ENCODE measurements at places on chromosomes 5 and 9.
A peak's percentile ranks its signal among the peaks of the same experiment; 100 is the strongest.

DNA sequence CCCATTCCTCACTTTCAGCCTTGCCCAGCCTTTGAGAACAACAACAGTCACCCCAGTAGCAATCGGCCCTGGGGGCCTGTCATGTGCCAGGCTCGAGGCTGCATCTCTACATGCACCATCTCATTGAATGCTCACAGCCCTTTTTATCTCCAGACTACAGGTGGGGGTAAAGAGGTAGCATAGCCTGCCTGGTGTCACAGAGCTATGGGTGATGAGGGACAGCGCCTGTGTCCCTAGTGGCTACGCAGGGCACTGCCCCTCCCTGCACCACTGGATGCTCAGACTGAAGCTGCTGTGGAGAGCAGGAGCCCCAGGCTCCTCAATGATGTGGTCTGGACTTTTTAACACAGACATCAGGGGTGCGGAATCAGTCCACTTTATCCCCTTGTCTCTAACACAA is 2.8 kb downstream of the CAMK2A start:
- H3K27me3 ChIP-seq, result peaks cover 89% of the 10 kb centered on the region
- H3K36me3 ChIP-seq, result no peaks in the 10 kb centered on the region
- peak; percentile 79 for DNase-seq
- no peak overlapping the region for H3K4me3 ChIP-seq
- no peaks in the 10 kb centered on the region for H3K4me1 ChIP-seq

- H3K36me3 ChIP-seq, result no peaks in the 10 kb centered on the region
- no peak overlapping the region for H3K27ac ChIP-seq
- no peak for DNase-seq
Measured at GRCh38 chr9:89687188-89687587, 82.4 kb downstream of the GADD45G start.

DNA sequence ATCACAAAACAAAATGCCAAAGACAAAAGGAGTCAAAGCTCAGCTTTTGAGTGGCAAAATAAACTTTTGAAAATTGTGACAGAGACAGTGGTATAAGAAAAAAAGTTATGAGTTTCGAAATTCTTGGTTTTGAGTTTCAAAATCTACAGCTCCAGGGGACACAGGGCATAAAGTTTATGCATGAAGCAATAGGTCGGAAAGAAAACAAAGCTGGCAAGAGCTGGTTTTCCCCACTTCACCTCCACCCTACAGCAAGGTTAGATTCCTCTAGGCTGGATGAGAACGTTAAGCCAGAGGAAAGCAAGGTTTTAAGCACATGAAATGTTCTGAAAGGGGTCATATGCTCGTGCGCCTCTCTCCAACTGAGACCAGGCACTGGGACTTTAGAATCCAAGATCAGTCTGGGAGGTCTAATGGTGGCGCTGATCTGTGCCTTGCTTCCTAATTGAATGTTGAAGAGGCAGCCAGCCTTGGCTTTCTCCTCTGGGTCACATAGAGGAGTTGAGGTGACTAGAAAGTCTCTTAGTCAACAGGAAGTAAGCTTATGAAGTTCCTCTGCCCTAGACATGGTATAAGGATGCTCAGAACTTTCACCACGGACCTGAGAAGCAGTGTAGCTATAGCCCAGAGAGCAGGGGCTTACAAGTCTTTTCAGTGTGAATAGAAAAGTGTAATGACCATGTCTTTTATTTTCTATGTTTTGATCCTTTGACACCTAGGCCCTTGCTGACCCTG is 167.7 kb upstream of the DMAC1 start:
- peaks cover 5% of the 10 kb centered on the region for H3K36me3 ChIP-seq
- DNase-seq, result no peak
- no peaks in the 10 kb centered on the region for H3K27me3 ChIP-seq
- H3K4me3 ChIP-seq, result no peak overlapping the region
- no peaks in the 10 kb centered on the region for H3K4me1 ChIP-seq
- peak overlapping the region; percentile 70 for H3K27ac ChIP-seq

- H3K4me1 ChIP-seq, result peaks cover 9% of the 10 kb centered on the region
- H3K27me3 ChIP-seq, result no peaks in the 10 kb centered on the region
- no peak overlapping the region for H3K4me3 ChIP-seq
- no peak for DNase-seq
- H3K36me3 ChIP-seq, result no peaks in the 10 kb centered on the region
Measured at GRCh38 chr5:145774442-145774841, 60.7 kb downstream of the PRELID2 start.

DNA sequence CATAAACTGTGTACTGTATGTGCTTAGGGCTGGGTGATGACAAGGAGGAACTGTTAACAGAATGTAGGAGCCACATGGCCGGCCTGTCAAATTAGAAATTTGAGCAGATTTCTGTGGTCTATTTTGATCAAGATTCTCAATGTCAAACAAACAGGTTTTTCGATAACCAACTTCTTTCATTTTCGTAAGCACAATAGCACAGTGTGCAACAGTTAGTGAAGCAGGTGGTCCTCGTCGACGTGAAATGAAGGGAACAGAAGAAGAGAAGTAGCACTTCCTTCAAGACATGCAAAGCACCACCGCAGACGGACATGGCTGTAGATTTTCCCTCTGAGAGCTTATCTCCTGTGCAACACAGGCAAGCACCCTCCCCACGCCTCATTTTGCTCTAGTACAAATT is 252.1 kb downstream of the CRB2 start:
- no peaks in the 10 kb centered on the region for H3K27me3 ChIP-seq
- H3K27ac ChIP-seq, result no peak overlapping the region
- no peaks in the 10 kb centered on the region for H3K36me3 ChIP-seq
- DNase-seq, result no peak
- H3K4me3 ChIP-seq, result no peak overlapping the region

DNA sequence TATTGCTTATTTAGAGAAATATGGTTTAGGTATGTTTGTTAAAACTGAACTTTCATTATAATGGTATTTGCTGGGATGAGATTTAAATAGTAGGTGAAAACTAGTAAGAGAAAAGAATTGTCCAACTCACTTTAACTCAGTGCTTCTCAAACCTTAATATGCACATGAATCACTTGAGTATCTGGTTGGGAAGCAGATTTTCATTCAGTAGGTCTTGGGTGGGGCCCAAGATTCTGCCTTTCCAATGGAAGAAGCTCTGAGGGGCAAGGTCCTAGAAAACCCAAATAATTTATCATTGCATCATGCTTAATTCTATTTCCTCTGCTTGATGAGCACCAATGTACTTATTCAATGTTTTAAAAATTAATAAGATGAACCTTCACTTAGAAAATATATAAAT is 262.6 kb downstream of the KIAA0825 start:
- H3K27me3 ChIP-seq, result no peaks in the 10 kb centered on the region
- no peaks in the 10 kb centered on the region for H3K4me1 ChIP-seq
- no peak overlapping the region for H3K27ac ChIP-seq
- H3K36me3 ChIP-seq, result no peaks in the 10 kb centered on the region
- no peak overlapping the region for H3K4me3 ChIP-seq

DNA sequence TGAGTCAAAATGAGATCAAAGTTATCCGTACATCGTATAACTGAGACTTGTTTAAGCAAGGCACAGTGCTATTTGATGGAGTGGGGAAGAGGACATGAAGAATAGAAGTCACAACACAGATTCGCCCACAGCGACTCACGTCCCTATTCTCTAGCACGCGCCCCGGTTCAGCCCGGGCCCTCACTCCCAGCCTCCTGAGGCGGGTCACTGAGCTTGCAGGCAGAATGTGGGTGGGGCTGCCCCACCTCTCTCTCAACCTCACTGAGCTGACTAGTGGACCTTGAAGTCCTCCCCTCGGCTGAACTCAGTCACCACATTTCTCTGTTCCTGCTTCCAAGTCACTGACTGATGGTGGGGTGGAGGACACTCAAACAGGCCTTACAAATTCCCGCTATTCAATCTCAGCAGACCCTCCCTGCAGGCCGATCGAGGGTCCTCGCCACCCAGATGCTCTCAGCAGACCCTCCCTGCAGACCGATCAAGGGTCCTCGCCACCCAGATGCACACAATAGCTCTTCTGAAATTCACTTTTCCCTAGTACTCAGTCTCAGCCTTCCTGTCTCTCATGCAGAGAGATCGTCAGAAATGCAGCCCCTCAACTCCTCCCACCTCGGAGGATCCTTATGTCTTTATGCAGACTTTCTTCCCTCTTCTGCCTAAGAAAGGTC is 12.9 kb downstream of the GLDC start:
- peak; percentile 8 for DNase-seq
- H3K27ac ChIP-seq, result no peak overlapping the region
- no peaks in the 10 kb centered on the region for H3K27me3 ChIP-seq
- no peaks in the 10 kb centered on the region for H3K36me3 ChIP-seq
- no peak overlapping the region for H3K4me3 ChIP-seq
- peaks cover 12% of the 10 kb centered on the region for H3K4me1 ChIP-seq

- H3K4me1 ChIP-seq, result no peaks in the 10 kb centered on the region
- peaks cover 8% of the 10 kb centered on the region for H3K36me3 ChIP-seq
- H3K27ac ChIP-seq, result no peak overlapping the region
- peaks cover 57% of the 10 kb centered on the region for H3K27me3 ChIP-seq
- H3K4me3 ChIP-seq, result no peak overlapping the region
- DNase-seq, result no peak
Measured at GRCh38 chr5:174755106-174755505, 30.7 kb downstream of the MSX2 start.

GRCh38 chr5:105868038-105868780 is 1802.5 kb downstream of the EFNA5 start:
- no peak overlapping the region for H3K27ac ChIP-seq
- H3K27me3 ChIP-seq, result no peaks in the 10 kb centered on the region
- H3K36me3 ChIP-seq, result no peaks in the 10 kb centered on the region
- no peak for DNase-seq
- H3K4me1 ChIP-seq, result peaks cover 13% of the 10 kb centered on the region
- no peak overlapping the region for H3K4me3 ChIP-seq

DNA sequence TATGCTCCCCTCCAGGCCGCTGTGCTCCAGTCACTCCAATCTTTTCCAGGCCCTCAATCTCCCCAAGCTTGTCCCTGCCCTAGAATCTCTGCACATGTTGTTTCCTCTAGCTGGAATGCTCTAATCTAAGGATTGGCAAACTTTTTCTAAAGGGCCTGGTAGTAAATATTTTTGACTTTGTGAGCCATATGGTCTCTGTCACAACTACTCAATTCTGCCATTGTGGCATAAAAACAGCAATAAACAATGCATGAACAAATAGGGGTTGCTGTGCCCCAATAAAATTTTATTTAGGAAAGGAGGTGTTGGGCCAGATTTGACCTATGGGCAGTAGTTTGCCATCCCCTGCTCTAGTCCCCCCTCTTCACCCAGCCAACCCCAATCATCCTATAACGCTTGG is 150.5 kb upstream of the LRRTM2 start:
- no peak for DNase-seq
- H3K27ac ChIP-seq, result no peak overlapping the region
- H3K4me1 ChIP-seq, result no peaks in the 10 kb centered on the region
- H3K27me3 ChIP-seq, result no peaks in the 10 kb centered on the region
- no peak overlapping the region for H3K4me3 ChIP-seq
- no peaks in the 10 kb centered on the region for H3K36me3 ChIP-seq

DNA sequence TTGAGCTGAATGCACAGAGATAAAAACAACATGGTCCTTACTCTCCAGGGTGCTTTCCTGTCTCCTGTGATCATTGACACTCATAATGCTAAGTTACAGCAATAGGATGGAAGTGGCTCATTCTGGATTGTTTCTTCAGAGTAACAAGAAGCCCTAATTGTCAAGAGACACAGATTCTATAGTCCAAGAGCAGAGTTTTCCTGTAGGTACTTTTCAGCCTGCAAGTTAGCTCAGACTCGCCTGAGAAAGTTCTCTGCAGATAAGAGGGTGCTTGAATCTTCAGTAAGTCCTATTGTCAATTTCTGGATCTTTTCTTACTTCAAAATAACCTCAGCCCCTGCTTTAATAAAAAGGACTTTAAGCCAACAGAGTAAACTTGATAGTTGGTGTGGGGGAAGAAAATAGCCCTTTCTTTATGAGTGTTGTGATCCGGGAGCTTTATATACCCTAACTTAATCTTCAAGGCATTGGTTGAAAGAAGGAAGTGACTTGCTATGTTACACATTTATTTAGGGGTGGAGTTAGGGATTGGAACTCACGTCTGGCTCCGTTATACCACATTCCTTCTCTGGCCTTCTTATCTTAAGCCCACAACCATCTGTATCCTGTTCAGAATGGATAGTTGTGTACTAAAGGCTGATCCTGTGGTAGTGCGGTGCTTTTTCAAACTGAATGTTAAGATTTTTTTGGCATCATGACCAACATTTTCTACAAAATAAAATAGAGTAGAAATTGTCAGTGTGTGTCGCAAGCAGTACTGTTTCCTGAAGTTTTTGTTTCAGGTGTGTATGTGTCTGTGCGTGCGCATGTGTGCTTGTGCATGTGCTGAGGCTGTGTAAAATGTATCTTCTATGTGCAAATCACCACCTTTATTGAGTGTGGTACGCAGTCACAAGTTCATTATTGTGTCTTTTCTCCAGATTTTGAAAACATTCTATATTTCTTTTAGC is 173.9 kb downstream of the WDR70 start:
- H3K27me3 ChIP-seq, result no peaks in the 10 kb centered on the region
- no peak overlapping the region for H3K27ac ChIP-seq
- no peaks in the 10 kb centered on the region for H3K36me3 ChIP-seq

- no peaks in the 10 kb centered on the region for H3K36me3 ChIP-seq
- peak overlapping the region; percentile 87 for H3K27ac ChIP-seq
- no peaks in the 10 kb centered on the region for H3K27me3 ChIP-seq
Measured at GRCh38 chr5:148343046-148343407, 7.7 kb downstream of the SPINK9 start.

GRCh38 chr5:6994097-6994496 is 280.9 kb downstream of the TENT4A start:
- H3K36me3 ChIP-seq, result no peaks in the 10 kb centered on the region
- no peak for DNase-seq
- H3K4me3 ChIP-seq, result no peak overlapping the region
- no peaks in the 10 kb centered on the region for H3K4me1 ChIP-seq

- no peak for DNase-seq
- no peaks in the 10 kb centered on the region for H3K36me3 ChIP-seq
- H3K4me1 ChIP-seq, result no peaks in the 10 kb centered on the region
- H3K4me3 ChIP-seq, result no peak overlapping the region
- H3K27ac ChIP-seq, result no peak overlapping the region
Measured at GRCh38 chr5:130885691-130886090, 279.4 kb downstream of the HINT1 start.

DNA sequence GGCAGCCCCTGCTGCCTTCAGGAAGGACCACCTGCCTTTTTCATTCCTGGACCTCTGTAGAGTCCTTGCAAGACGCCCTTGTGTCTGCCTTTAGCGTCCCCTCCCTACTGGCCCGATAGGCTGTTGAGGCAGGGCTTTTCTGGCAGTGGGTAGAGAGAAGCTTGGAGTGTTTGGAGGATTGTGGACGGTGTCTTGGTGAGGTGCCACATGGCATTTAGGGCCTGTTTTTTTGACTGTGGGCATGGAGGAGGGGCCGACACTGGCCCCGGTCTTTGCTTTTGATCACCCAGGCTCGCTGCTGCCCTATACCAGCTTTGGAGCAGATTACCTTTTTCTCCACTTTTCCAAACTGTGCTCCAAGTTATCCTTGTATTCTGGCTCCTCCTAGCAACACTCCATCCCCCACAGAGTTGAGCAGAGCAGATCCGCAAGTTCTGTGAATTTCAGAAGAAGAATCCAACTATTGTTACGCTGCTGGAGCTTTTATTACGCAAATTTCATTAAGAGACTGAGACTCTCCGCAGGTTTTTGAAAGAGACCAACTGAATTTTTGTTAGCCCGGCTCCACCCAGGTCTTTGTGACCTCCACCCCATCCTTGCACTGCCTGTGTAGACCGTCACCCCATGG is 34.8 kb upstream of the PRDM12 start:
- H3K36me3 ChIP-seq, result peaks cover 13% of the 10 kb centered on the region
- no peaks in the 10 kb centered on the region for H3K4me1 ChIP-seq
- DNase-seq, result no peak
- no peak overlapping the region for H3K27ac ChIP-seq
- no peaks in the 10 kb centered on the region for H3K27me3 ChIP-seq

- H3K4me1 ChIP-seq, result peaks cover 35% of the 10 kb centered on the region
- no peak for DNase-seq
- H3K27me3 ChIP-seq, result no peaks in the 10 kb centered on the region
- peaks cover 8% of the 10 kb centered on the region for H3K36me3 ChIP-seq
- peak overlapping the region; percentile 98 for H3K27ac ChIP-seq
Measured at GRCh38 chr9:111806259-111806658, 11.5 kb upstream of the SHOC1 start.
